ENCODE measurements at places on chromosomes 7 and 10. TPM values are rescaled to one million over a fixed set of nuclear protein-coding genes. Genes with fewer than 3 reads are reported as not detected.

The OR2A42 gene
- total RNA-seq: 0.10 TPM

The PNPLA8 gene
- total RNA-seq: 26.9 TPM

GRCh38 chr7:130667593-130668257 lies 823 bp downstream of the COPG2 start:
- no peaks in the 10 kb centered on the region for H3K27me3 ChIP-seq
- DNase-seq: no peak

- DNase-seq: no peak
- no peaks in the 10 kb centered on the region for H3K27me3 ChIP-seq
- H3K27ac ChIP-seq: no peak overlapping the region
- H3K4me1 ChIP-seq: no peaks in the 10 kb centered on the region
Observed at GRCh38 chr7:137642031-137642430, 204.7 kb downstream of the DGKI start.

- H3K4me1 ChIP-seq: peaks cover 3% of the 10 kb centered on the region
- H3K27me3 ChIP-seq: no peaks in the 10 kb centered on the region
- H3K4me3 ChIP-seq: no peak overlapping the region
- H3K27ac ChIP-seq: no peak overlapping the region
- no peak for DNase-seq
Observed at GRCh38 chr10:82245906-82246560, 371.0 kb downstream of the NRG3 start.

DNA sequence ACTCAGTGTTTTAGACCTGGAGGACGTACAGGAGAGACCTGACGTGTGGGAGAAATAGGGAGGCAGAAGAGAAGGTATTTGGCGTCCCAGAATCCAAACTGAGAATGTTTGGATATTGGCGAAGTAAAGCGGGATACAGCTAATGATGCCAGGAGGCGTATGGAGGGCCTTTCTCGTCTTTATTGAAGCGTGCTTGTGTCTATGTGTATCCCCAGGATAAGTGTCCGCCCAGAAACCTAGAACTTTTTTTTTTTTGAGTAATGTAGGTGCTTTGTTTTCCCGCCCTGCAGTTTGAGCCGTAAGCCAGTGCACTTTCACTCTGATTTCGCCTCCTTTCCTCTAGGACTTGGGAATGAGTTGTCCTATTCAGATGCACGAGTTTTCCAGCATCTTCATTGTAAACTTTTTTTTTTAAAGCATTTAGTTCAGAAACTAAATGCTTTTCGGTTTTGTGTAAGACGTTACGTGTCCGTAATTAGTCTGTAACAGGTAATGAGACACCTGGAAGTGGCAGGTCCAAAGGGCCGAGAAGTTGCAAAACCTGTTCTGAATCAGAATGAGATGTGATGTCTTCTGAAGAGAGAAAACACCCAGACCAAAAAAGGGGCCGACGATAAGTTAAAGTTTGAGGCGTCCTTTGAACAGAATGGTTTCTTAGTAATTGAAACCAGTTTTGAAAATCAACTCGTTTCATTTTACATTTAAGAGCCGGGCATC lies 746 bp downstream of the ARL5B start:
- no peaks in the 10 kb centered on the region for H3K36me3 ChIP-seq
- peak overlapping the region; percentile 93 for H3K27ac ChIP-seq
- H3K4me1 ChIP-seq: peaks cover 17% of the 10 kb centered on the region
- no peak for DNase-seq
- peak overlapping the region; percentile 75 for H3K4me3 ChIP-seq

DNA sequence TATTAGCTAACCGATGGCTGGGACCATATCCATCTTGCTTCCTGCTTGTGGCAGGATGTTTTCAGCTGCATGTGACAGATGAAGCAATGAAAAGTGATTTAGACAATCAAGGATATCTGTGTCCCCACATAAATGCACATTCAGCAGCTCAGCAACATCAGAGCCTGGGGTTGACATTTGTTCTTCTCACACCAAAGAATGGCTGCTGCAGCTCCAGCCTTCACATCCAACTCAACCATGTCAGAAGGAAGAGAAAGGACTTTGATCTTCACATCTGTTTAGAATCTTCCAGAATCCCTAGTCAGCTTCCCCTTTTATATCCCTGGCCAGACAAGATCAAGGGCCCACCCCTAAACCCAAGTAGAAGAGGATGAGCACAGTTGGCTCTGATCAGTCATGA lies 11.9 kb upstream of the FRMPD2 start:
- no peak overlapping the region for H3K27ac ChIP-seq
- H3K4me1 ChIP-seq: peaks cover 3% of the 10 kb centered on the region
- no peak for DNase-seq
- H3K36me3 ChIP-seq: no peaks in the 10 kb centered on the region
- H3K27me3 ChIP-seq: no peaks in the 10 kb centered on the region
- no peak overlapping the region for H3K4me3 ChIP-seq

- no peak for DNase-seq
- H3K4me3 ChIP-seq: no peak overlapping the region
- H3K36me3 ChIP-seq: peaks cover 60% of the 10 kb centered on the region
Observed at GRCh38 chr7:44060091-44060947, 5.0 kb downstream of the PGAM2 start.

DNA sequence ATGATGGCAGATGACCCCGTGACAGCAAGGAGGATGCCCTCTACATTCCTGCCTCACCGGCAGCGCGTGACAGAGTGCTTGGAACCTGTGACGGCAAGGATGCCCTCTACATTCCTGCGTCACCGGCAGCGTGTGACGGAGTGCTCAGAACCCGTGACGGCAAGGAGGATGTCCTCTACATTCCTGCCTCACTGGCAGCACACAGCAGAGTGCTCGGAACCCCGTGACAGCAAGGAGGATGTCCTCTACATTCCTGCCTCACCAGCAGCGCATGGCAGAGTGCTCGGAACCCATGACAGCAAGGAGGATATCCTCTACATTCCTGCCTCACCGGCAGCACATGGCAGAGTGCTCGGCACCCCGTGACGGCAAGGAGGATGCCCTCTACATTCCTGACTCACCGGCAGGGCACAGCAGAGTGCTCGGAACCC lies 231.0 kb downstream of the DIP2C start:
- no peaks in the 10 kb centered on the region for H3K4me1 ChIP-seq
- no peaks in the 10 kb centered on the region for H3K36me3 ChIP-seq
- H3K4me3 ChIP-seq: no peak overlapping the region
- no peaks in the 10 kb centered on the region for H3K27me3 ChIP-seq

DNA sequence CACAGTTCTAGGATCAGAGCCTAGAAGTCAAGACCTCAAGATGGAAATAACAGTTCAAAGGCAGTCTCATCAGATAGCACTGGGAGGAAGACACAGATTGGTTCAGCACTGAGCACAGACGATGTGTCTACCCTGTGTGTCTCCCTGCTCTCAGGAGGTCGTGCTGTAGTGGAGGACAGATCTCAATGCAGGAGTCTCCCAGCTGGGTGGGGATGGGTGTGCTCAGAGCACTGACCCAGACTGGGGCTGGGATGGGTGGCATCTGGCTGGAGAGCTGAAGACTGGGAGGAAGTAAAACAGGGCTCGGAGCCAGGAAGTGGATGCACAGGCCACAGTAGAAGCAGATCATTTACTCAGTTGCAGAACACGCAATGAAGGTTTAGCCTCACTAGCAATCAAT lies 69.5 kb upstream of the GDF10 start:
- H3K36me3 ChIP-seq: no peaks in the 10 kb centered on the region
- no peak overlapping the region for H3K4me3 ChIP-seq
- DNase-seq: no peak
- H3K27me3 ChIP-seq: no peaks in the 10 kb centered on the region

- H3K36me3 ChIP-seq: no peaks in the 10 kb centered on the region
- DNase-seq: no peak
- no peak overlapping the region for H3K4me3 ChIP-seq
- no peaks in the 10 kb centered on the region for H3K27me3 ChIP-seq
- H3K4me1 ChIP-seq: no peaks in the 10 kb centered on the region
Observed at GRCh38 chr7:115198143-115198542, 276.2 kb downstream of the MDFIC start.

DNA sequence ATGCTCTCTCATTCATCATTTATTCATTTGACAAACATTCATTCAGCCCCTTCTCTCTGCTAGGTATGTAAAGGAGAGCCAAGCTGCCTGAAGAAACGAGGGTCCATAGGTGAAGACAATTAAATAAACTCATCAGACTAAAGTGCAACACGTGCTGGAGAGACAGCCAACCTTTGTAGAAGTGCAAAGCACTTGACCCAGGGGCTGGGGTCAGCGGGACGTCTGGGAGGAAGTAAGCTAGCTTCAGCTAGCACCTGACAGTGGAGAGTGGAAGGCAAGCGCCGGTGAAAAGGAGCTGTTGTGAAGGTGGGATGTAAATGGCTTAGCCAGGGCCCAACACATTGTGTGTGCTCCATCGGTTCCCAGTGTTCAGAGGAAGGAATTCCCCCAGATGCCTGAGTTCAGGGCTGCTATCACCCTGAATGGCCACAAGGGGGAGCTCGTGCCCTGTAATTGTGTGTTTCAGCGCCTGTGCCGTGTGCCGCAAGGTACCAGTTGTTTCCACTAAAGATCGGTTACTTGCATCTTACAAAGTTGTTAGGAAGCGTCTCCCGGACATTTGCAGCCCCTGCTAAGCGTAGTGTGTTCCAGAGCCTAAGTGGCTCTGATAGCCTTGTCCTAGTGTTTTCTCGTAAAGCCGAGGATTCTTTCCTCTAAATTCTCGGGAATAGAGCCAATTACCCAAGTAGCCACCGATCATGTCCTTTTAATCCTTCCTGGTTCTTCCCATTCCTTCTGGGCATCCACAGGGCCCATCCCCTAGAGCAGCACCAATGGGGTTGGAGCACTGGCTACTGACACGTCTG lies 30.6 kb downstream of the TLX1 start:
- peak overlapping the region; percentile 22 for H3K4me3 ChIP-seq
- peaks cover 7% of the 10 kb centered on the region for H3K27me3 ChIP-seq
- H3K4me1 ChIP-seq: peaks cover 8% of the 10 kb centered on the region
- DNase-seq: peak; percentile 67
- H3K27ac ChIP-seq: no peak overlapping the region
- H3K36me3 ChIP-seq: no peaks in the 10 kb centered on the region

DNA sequence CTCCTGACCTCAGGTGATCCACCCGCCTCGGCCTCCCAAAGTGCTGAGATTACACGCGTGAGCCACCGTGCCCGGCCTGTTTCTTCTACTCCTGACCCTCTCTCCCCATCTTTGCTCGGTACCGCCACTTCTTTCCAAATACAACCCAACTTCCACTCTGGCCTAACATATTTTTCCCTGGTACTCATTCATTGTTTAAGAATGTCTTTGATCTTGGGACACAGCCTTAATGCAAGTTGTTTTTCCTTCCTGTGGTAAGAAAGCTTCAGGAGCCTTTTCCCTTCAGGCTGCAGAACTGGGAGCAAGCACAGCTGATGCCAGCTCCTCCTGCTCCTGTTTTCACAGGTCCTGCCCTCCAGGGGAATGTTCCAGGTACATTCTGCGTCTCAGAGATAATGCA lies 13.7 kb downstream of the CALML3 start:
- no peaks in the 10 kb centered on the region for H3K36me3 ChIP-seq
- no peak overlapping the region for H3K4me3 ChIP-seq
- DNase-seq: no peak
- no peak overlapping the region for H3K27ac ChIP-seq

Measured in upper lobe of left lung (tissue), 6 donors.